ENCODE measurements at places on chromosomes 7 and 10.

DNA sequence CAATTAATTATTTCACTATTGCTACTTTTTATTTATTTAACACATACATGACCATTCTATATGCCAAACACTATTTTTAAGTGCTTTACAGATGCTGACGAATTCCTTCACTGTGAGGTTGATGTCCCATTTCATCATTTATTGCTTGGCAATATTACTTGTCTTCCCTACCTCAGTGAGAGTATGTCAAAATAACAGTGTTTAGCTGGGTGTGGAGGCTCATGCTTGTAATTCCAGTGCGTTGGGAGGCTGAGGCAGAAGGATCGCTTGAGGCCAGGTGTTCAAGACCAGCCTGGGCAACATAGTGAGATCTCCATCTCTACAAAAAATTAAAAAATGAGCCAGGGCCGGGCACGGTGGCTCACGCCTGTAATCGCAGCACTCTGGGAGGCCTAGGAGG, 19.8 kb upstream of the MRC1 start:
- DNase-seq, result no peak

DNA sequence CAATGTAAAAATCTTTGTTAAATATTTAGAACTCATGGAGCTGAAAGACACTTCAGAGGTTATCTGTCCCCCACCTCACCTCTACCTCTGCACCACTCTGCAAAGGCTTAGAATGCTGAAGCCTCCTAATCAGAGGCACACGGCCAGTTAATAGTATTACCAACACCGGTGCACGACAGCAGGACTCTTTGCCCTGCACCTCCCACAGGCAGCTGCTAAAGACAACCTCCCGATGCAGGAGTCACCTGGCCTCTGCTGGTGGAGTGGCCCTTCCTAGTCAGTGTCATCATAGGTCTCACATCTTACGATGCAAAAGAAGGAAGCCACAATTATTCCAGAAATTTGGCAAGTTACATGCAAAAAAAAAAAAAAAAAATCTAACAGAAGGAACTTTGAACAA, 66.6 kb upstream of the MGMT start:
- DNase-seq, result no peak

- DNase-seq, result no peak
Measured at GRCh38 chr10:108817584-108817983, 1105.7 kb downstream of the XPNPEP1 start.

DNA sequence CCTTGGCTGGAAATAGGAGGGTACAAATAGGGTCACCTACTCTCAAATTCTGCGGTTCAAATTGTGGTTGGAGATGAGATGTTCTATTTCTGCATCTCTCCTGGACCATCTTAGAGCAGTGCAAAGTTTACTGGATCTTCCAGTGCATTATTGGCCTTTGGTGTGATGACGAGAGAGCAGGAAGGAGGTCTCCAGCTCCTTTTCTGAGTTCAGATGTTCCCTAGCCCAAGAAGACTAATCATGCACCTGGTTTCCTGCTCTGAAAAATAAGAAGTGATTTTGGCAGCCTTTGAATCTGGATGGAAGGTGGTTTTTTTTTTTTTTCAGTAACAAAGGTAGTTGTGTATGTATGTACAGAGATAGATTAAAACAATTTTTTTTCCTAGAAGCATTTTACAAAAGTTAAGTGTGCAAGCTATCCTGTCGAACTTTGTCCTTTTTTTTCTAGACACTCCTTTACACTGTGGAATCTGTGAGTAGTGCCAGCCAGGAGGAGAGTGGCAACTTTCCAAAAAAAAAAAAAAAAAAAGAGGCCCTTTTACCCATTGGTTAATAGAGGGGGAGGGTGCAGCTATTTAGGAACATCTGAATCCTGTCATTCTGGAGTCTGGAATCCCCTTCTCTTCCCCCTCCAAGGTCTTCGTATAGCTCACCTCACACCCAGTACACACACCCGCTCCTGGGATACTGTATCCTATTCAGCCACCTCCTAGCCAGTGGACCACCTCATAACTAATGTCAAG, 26.3 kb downstream of the PAPSS2 start:
- no peak for DNase-seq

- no peak for DNase-seq
Measured at GRCh38 chr10:36057180-36057579, 415.1 kb upstream of the FZD8 start.

Data from esophagus squamous epithelium (tissue), 5 donors.